ENCODE measurements at places on chromosomes 2 and 18.

DNA sequence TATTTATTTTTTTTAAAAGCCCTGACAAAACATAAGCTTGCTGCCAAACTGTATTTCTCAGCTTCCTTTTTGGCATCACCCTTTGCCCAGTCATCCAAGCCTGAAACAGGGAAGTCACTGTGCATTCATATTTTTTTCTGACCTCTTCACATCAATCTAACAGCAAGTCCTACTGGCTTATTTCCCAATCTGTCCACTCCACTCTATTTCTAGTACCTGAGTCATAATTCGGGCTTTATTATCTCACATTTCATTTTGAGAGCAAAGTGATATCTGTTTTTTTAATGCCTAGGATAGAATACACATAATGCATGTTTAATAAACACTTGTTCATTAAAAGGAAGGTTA, 5.1 kb downstream of the HNMT start:
- no peak for DNase-seq

DNA sequence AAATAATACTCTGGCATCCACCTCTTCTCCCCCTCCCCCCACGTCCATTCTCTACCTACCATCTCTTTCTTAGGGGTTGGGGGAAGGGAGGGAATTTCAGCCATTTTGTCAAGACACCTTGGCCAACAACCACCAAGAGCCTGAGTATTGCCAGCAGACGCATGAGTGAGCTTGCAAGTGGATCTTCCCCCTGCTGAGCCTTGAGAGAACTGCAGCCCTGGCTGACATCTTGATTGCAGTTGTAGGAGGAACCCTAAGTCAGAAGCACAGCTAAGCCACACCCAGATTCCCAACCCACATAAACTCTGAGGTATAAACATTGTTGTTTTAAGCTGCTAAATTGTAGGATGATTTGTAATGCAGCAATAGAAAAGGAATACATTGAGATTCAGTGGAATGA, 165.6 kb downstream of the TMEFF2 start:
- DNase-seq = no peak

DNA sequence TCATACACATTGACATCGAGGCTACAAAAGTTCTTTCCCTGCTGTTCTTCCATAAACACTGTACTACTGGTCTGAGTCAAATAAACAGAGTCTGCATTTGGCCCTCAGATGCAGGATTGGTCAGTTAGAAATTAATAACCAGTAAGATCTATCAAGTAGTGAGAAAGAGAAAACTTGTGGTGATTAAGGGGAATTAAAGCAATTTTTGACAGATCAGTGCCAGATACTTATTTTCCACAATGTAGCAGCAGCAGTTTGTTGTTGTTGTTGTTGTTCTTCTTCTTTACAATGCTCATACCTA, 85.0 kb downstream of the IKZF2 start:
- no peak for DNase-seq

- no peak for DNase-seq
These were observed 32.9 kb downstream of the DGKD start for GRCh38 chr2:233387225-233387624.

Measured in stimulated activated CD8-positive, alpha-beta memory T cell treated with anti-CD3 and anti-CD28 coated beads, Interleukin-12 subunit alpha, Interleukin-12 subunit beta, amount 100 ng/mL, for 4 hours (primary cell).